ENCODE measurements at places on chromosomes 6 and 20.

- no peak for DNase-seq
Measured at GRCh38 chr20:38119446-38119845, 45.6 kb downstream of the TGM2 start.

GRCh38 chr6:108727966-108728730 lies 120.1 kb upstream of the ARMC2 start:
- DNase-seq = no peak

- peak; percentile 98 for DNase-seq
Measured at GRCh38 chr20:25319241-25320034, 71.2 kb downstream of the ABHD12 start.

GRCh38 chr20:39822667-39823066 lies 860.5 kb downstream of the DHX35 start:
- no peak for DNase-seq

- no peak for DNase-seq
Measured at GRCh38 chr20:37907677-37908401, 4.9 kb downstream of the VSTM2L start.

GRCh38 chr6:125954735-125955339 lies 1.7 kb upstream of the HINT3 start:
- no peak for DNase-seq

DNA sequence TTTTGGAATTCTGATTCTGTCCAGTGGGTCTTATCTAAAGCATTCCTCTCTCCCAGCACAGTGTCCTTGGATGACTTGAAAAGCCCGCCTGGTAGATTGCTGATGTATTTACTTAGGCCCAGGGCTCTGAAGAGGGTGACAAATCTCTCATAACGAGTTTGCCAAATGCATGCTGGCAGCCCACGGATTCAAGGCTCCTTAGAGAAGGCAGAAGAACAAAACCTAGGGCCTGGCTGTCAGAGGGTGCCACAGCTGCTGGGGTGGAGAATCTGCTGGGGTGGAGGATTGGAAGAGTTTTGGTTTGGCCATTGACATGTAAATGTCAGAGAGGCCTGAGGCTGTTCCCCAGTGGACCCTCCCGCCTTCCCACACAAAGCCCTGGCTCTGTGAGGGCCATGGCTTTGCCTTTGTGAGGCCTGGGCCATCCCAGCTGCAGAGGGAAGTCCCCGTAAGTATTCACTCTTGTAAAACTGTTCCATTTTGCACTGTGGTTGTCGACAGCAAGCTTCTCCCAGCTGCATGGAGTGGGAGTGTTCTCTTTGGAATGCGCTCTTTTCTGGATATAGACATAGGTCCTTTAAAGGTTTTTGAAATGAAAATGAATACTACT lies 50.3 kb downstream of the ANKRD6 start:
- peak; percentile 13 for DNase-seq

DNA sequence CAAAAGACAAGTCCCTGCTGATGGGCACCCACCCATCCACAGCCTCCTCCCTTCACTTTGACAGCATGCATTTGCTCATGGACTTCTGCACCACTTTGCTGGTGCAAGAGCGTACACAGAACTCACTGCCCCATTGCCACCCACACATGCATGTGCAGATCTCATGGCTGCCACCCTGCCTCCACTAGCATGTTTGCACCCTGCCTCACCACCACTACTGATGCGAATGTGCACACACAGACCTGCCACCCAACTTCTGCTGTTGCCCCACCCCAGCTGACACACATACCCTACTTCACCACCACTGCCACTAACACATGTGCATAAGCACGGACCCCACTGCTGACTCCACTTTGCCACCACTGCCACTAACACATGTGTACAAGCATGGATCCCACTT lies 64.9 kb upstream of the EYS start:
- no peak for DNase-seq

DNA sequence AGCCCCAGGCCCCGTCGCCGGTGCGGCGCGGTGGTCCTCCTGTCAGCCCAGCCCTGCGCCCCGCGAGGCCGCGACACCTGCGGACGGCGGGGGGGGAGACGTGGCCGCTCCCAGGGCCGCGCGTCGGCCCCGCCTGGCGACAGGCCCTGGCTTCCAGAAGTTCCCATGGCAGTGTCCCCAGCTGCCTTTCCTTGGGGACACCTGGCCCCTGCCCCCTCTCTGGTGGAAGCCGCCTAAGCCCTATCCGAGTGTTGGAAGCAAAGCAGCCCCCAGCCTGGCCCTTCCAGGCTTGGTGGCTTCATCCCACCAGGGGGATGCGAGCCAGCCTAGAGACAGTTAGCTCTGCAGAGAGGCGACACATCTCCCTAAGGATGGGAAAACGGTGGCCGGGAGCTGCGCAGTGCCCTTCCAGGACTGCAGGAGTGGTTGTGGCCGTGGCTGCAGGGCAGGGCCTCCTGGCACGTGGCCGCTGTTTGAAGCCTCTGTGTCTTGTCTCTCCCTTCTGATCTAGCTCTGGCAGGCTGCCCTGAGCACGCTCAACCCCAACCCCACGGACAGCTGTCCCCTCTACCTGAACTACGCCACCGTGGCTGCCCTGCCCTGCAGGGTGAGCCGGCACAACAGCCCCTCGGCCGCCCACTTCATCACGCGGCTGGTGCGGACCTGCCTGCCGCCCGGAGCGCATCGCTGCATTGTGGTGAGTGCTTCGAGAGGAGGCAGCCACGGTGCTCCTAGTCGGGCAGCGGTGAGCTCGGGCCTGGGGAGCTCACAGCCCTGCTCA lies 816 bp downstream of the NPEPL1 start:
- no peak for DNase-seq

DNA sequence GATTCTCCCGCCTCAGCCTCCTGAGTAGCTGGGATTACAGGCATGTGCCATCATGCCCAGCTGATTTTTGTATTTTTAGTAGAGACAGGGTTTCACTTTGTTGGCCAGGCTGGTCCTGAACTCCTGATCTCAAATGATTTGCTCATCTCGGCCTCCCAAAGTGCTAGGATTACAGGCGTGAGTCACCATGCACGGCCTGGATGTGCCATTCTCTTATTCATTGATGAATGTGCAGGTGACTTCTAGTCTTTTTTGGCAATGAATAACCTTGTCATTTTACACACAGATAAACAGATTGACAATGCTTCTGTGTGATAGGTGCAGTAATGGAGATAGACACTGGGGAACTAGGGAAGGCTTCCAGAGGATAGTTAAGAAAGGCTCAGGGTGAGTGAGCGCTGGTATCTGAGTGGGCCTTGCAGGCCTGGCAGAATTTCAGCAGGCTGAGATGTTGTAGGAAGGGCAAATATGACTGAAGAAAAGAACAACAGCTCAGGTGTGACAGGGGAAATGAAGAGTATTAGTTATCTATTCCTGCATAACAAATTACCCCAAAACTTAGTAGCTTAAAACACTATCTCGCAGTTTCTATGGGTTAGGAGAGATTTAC lies 23.3 kb downstream of the PPARD start:
- no peak for DNase-seq

GRCh38 chr20:19129976-19130612 lies 82.3 kb upstream of the SLC24A3 start:
- peak; percentile 99 for DNase-seq

- DNase-seq = no peak
Measured at GRCh38 chr20:26167499-26167898, 470.8 kb upstream of the ZNF337 start.

- no peak for DNase-seq
Measured at GRCh38 chr6:43848671-43849391, 78.8 kb downstream of the VEGFA start.

- no peak for DNase-seq
Measured at GRCh38 chr20:25040438-25040831, 17.5 kb downstream of the ACSS1 start.

- peak; percentile 26 for DNase-seq
Measured at GRCh38 chr20:50121858-50122271, 8.9 kb upstream of the UBE2V1 start.

DNA sequence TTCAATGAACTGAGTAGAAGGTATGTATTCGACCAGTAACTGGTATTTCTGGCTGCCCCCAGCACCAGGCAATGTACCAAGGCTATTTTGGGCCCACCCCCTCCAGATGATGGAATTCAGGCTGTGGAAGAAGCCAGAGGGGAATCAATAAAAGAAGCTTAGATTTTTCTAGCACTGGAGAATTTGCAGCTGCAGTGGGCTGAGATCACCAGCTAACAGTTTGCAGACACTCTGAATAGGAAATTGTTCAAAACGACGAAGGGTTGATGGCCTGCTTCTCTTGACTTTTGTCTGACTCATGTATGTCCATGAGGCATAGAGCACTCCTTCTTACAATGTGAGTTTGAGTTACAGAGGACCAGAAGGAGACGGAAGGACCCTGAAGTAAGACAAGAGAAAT lies 32.4 kb upstream of the FBXO9 start:
- no peak for DNase-seq

- no peak for DNase-seq
Measured at GRCh38 chr6:168530653-168531071, 89.7 kb downstream of the SMOC2 start.

GRCh38 chr6:26094036-26094435 lies 6.8 kb downstream of the HFE start:
- no peak for DNase-seq

DNA sequence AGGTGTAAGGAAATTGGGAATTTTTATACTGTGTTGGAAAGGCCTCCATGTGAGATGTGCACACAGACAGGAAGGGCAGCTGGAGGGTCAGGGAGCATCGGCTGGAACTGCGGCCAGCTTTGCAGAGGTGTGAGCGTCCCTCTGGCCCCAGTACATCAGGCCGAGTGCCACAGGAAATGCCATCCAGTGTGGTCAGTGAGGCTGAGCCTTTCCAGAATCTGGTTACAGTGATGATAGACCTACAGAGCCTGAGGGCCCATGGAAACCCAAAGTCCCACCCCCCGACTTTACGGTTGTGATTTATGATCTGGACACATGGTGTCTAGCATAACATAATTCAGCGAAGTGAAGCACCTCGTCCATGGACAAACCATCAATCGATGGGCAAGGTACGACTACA lies 137.3 kb upstream of the PDE10A start:
- no peak for DNase-seq

DNA sequence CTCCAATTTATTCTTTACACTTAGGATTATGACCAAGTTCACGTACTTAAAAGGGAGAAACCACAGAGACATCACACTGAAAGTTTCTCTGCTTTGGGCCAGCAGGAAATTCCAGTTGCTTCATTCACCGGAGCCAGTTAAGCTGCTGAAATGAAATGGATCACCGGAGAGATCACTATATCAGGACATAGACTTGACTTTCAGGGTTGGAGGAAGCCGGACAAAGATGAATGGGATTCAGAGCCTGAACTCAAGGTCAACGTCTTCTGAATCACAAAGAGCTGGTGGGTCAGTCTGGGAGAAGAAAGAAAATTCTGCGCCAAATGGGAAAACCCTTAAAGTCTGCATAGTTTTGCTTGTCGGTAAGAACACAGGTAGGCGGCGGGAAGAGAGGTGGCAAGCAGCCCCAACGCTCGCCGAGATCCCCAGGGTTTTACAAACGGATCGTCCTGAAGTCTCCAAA lies 81.9 kb upstream of the CCDC28A start:
- DNase-seq = peak; percentile 33

- no peak for DNase-seq
Measured at GRCh38 chr6:95723638-95724037, 146.3 kb downstream of the MANEA start.

- no peak for DNase-seq
Measured at GRCh38 chr6:114764866-114765265, 422.0 kb upstream of the HS3ST5 start.

GRCh38 chr6:35062676-35063574 lies 78.2 kb downstream of the TCP11 start:
- DNase-seq = no peak

- DNase-seq = no peak
Measured at GRCh38 chr6:19472850-19473249, 364.3 kb upstream of the ID4 start.

DNA sequence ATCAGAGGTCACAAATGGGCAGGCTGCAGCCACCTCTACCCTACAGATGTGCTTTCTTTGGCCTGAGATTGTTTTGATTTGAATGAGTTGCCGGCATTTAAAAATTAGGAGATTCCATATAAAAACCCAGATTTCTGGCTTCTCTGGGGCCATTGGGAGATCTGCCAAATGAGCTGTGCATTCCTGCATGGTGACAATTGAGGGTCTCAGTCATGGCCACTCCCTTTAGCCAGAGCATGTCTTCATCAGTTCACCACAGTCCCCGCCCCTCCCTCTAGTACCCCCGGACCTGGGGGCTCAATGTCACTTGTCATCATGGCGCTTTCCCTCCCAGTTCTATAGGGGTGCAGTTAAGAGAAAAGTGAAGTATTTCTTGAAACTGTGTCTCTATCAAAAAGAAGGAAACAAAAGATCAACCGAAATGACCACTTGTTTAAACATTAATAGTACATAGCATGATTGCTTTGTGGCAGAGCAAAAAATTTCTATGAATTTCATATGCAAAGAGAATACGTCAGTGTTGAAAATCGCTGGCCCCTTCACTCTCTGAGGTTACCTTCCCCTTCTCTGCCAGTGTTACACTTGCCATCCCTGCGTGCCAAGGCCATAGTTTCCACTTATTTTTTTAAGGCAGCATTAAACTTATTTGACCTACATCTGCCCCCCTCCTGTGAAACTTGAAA lies 21.1 kb downstream of the EYA2 start:
- DNase-seq = no peak

- DNase-seq = no peak
Measured at GRCh38 chr6:11230158-11231107, 2.0 kb downstream of the NEDD9 start.

GRCh38 chr20:53330601-53331140 lies 263.0 kb downstream of the ZNF217 start:
- no peak for DNase-seq

DNA sequence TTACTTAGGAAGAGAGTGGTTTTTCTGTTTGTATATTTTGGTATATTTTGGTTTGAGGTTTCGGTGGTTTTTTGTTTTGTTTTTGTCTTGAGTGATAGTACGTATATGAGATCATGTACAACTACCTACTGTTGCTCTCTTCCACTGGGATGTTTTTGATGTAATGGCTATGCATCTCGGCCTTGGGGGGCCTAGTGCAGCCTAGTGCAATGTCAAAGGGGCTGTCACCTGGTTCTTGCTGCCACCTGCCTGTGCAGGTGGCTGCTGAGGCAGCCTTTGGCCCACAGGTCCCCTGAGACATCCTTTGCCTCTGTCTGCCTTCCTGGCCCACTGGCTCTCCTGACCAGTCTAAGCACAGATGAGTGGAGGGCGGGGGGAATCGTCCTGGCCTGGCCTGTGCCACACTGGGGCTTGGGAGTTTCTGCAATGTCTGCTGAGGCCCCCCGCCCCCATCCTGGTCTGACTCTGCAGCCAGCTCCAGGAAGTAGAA lies 546.6 kb downstream of the CD83 start:
- no peak for DNase-seq

DNA sequence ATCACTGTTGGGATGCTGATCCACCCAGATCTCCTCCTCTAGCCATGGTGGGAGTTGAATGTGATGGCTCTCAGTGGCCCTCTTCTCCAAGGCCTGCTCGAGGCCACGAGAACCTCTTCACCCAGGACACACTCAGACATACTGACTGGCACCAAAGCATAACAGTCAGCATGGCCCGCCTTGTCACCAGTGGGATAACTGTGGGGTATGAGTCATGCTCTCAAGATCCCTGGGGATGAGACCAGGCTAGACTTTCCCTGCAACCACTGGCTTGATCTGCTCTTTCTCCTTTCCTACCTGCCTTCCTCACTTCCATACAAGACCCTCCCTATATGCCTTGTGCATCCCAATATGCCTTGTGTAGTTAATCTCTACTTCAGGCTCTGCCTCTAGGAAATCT lies 66.8 kb downstream of the RIN2 start:
- no peak for DNase-seq

- DNase-seq = no peak
Measured at GRCh38 chr20:6558341-6558740, 209.1 kb upstream of the BMP2 start.

GRCh38 chr6:44606504-44606903 lies 219.0 kb downstream of the CDC5L start:
- no peak for DNase-seq
